ENCODE measurements at places on chromosomes 7 and 10.

- DNase-seq: peak; percentile 47
Measured at GRCh38 chr7:6234384-6234783, 38.0 kb downstream of the CYTH3 start.

- DNase-seq: no peak
Measured at GRCh38 chr10:71637305-71637704, 82.3 kb downstream of the C10orf105 start.

- no peak for DNase-seq
Measured at GRCh38 chr10:10056961-10057360, 960.7 kb upstream of the CELF2 start.

GRCh38 chr7:99707096-99707495 is 27.3 kb upstream of the CYP3A5 start:
- no peak for DNase-seq

DNA sequence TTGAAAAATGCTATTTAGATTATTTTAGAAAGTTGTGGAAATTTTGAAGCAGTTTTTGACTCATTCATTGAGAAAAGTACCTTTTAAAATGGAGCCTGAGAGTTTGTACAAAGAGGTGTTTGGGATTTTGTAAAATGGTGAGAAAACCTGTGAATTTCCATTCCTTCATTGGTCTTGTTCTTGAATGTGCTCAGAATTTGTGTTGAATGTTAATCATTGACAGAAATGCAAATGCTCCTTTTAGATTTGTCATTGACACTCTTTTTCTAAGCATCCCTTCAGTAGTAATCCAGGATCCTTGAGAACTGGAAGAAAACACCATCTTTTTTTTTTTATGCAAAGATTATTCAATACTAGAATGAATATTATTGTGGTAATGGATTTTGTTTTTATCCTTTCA is 74.8 kb downstream of the LCOR start:
- DNase-seq: peak; percentile 20

DNA sequence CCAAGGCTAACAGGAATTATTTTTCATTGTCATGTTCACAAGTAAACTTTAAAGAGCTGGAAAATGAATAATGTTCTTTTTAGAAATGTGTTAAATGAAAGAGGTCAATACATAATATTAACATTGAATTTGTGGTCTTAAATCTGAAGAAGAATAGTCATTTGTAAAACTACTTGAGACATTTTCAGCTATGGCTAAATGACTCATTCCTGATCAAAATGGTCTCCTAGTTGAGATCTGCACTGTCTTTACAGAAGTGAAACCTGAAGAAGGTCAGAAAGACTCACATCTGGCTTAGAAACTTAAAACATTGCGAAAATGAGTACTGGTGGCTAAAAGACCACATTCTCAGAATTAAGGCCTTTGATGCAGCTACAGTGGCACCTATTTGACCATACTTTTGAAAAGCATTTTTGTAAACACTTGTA is 5.9 kb downstream of the PIK3CG start:
- peak; percentile 83 for DNase-seq

DNA sequence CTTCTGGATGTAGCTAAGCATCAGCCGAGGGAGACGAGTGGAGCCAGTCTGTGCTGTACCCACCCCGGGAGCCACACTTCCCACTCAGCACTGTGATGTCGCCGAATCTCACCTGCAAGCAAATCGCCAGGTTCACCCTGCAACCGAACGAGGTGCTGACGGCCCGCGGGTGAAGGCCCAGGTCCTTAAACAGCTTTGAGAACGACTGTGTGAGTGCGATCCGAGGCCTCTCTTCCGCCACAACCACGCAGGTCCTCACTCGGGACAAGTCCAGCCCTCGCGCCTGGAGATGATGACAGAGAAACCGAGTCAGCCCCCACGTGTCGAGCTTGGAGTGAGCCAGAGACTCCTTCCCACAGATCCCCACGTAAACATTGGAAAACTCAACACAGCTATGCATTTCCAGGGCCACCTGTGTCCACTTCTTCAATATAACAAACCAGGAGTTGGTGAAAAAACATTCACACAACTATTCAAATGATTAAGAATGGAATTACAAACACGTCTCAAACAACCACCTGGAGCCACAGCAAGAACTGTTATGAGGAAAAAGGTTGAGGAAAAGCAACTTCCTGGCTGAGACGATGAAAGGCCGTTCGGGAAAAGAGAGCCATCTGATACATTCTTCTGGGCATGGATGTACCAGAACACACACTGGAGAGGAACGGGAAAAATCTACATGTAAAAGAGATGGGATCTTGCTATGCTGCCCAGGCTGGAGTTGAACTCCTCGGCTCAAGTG is 191.8 kb downstream of the ZMYND11 start:
- DNase-seq: no peak

GRCh38 chr10:77816311-77816710 is 110.2 kb downstream of the DLG5 start:
- DNase-seq: no peak

DNA sequence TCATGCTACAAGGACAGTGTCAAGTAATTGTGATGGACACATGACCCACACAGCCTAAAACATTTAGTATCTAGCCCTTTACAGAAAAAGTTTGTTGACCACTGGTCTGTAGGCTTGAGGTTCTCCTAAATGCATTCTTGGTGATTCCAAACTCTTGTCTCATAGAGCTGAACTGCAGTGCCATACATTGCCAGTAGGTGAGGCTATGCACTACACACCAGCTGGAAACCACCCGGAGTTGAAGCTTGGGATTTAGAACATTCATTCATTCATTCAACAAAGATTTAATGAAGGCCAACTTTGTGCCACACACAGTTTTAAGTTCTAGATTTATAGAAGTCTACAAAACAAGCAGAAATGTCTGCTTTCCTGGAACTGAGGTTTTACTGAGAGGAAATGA is 77.3 kb upstream of the TCF7L2 start:
- DNase-seq: no peak

GRCh38 chr7:156153590-156153989 is 341.3 kb upstream of the SHH start:
- no peak for DNase-seq

DNA sequence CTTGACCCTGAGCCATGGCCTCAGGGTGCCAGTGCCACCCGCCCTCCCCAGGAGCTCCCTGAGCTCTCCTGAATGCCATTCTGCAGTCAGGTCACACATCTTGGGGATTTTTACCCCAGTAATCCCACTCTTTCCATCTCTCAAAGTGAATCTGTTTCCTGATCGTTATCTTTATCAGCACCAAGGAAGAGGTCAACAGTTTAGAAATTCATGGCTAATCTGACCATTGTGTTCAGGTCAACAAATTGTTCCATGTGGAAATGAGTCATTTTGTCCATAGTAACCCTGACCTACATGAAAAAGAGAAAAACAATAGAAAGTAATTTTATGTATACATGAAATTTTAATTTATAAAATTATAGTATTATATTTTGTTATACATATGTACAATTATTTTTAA is 28.8 kb upstream of the ZNF488 start:
- no peak for DNase-seq

DNA sequence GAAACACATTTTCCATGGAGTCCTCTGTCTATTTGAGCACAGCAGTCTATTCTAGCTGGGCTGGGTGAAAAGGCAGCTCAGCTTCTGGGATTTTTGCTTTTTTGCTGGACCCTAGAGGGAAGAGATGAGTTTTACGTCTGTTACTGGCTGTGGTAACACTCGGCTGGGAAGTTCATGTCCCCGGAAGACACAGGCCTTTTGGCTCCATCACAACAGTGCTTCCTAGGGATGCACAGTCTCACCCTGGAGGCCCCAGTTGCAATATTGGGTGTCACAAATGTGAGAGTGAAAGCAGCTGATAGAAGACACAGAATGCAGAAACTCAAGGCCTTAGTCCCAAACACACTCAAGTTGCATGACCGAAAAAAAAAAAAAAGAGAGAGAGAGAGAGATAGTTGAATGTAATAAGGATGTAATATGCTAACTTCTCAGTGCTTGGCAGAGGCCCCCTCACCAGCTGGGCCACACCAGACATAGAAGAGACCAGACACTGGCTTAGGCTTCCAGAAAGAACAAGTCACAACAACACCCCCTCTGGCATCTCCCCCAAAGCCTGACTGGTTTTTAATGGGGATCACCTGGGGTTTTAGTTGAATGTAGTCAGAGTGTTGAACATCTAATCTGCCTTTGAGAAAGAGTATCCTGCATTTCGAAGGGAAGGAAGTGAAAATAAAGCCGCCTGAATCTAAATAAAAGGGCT is 545.4 kb upstream of the FZD8 start:
- no peak for DNase-seq

DNA sequence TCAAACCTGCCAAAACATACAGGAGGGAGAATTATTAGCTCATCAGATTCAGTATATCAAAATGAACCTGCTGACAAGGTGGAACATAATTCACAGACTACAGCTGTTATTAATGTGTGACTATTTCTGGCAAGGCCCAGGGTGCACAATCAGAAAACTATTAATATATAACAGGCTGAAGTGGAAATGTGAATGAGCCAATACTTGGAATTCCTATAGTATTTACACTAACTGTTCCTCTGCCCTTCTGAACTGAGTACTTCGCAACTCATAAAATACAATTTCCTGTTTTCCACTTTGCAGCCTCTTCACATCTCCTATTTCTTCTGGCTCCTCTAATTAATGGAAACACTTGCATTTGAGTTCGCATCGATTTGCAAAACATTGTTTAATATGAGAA is 330.8 kb downstream of the DPP6 start:
- DNase-seq: no peak

GRCh38 chr7:120873401-120873800 is 15.5 kb upstream of the TSPAN12 start:
- no peak for DNase-seq

DNA sequence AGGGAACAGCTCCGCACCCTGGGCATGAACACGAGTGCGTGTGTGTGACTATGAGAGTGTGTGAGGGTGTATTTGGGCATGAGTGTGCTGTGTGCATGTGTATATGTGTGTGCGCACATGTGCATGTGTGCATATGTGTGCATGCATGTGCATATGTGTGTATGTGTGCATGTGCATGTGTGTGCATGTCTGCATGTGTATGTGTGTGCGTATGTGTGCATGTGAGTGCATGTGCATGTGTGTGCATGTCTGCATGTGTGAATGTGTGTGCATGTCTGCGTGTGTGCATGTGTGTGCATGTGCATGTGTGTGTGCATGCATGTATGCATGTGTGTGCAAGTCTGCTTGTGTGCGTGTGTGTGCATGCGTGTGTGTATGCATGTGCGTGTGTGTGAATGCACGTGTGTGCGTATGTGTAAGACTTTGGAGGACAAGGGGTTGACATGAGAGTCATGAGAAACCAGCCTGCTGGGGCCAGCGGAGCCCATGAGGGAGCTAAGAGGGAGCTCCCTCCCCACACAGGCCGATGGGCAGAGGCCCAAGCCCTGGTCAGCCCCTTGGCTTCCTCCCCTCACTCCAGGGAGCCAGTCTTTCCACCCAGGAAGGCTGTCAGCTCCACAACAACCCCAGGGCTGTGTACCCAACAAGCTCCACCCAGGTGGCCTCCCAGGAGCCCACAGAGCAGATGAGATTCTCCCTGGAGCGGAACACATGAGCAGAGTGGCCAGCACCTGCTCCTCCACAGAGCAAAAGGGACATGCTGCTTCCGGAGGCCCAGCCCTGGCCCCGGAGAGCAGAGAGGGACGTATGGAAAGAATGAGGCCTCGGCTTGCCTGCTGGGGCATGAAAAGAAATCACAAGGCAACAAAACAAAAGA is 142.5 kb upstream of the PPP2R2D start:
- no peak for DNase-seq

GRCh38 chr10:50882540-50882983 is 2.9 kb downstream of the A1CF start:
- DNase-seq: no peak

DNA sequence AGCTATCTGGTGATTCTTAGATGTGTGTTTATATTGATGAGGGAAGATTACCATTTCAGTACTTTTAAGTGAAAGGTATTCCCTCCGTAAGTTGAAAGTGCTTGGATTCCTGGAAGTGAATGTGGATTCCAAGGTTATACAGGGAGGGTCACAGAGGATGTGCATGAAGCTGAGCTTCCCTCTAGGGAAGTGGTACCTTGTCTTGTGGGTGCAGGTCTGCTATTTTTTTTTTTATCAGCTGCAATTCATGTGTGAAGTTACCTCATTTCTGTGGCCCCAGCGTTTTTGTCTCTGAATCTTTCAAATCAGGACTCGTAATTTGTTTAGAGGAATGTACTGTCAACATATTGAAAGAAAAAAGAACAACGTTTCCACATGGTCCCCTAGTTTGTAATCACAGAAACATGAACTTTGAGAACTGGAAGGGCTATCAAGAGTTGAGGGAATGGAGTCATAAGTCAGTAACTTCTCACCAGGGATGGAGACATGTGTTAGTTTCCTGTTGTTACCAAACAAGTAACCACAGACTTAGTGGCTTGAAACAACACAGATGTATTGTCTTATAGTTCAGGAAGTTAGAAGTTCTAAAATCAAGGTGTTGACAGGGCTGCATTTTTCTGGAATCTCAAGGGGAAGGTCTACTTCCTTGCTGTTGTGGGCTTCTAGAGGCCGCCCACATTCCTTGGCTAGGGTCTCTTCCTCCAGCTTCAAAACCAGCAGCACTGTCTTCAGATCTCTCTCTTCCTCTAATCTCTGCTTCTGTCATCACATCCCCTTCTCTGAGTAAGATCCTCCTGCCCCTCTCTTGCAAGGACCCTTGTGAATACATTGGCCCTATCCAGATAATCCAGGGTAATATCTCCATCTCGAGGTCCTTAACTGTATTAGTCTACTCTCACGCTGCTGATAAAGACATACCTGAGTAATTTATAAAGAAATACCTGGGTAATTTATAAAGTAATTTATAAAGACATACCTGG is 64.4 kb downstream of the RAB18 start:
- no peak for DNase-seq

DNA sequence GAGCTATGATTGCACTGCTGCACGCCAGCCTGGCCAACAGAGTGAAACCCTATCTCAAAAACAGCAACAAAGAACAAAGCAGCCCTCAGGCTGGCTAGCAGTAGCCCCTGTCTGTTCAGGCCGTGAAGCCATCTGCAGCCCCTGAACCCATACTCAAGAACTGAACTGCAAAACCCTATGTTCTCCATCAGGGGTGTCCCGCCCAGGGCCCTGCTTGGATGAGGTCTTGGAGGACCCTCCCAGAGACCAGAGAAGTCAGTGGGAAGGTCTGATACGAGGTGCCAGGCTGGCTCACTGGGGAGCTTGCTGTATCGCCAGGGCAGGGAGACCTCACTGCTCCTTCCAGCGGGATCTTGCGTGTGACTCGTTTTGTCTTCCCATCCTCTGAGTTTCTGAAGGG is 39.3 kb downstream of the RBM17 start:
- DNase-seq: no peak

- DNase-seq: no peak
Measured at GRCh38 chr10:64075604-64076003, 554.4 kb downstream of the REEP3 start.

DNA sequence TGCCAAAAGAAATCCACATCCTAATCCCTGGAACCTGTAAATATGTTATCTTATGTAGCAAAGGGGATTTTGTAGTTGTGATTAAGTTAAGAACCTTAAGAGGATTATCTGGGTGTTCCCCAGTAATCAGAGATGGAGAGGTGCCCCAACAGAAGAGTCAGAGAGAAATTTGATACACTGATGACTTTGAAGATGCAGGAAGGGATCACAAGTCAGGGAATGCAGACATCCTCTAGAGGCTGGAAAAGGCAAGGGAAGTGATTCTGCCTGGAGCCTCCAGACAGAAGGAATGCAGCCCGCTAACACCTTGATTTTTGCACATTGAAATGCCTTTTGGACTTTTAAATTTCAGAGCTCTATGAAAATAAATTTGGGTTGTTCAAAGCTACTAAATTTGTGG is 531.7 kb downstream of the DNAJB9 start:
- DNase-seq: no peak
